ENCODE measurements at places on chromosomes 1 and 21.

GRCh38 chr1:70044832-70045231, 160.5 kb downstream of the LRRC40 start:
- DNase-seq, result no peak

- no peak for DNase-seq
Observed at GRCh38 chr21:43850728-43851295, 14.2 kb upstream of the AGPAT3 start.

DNA sequence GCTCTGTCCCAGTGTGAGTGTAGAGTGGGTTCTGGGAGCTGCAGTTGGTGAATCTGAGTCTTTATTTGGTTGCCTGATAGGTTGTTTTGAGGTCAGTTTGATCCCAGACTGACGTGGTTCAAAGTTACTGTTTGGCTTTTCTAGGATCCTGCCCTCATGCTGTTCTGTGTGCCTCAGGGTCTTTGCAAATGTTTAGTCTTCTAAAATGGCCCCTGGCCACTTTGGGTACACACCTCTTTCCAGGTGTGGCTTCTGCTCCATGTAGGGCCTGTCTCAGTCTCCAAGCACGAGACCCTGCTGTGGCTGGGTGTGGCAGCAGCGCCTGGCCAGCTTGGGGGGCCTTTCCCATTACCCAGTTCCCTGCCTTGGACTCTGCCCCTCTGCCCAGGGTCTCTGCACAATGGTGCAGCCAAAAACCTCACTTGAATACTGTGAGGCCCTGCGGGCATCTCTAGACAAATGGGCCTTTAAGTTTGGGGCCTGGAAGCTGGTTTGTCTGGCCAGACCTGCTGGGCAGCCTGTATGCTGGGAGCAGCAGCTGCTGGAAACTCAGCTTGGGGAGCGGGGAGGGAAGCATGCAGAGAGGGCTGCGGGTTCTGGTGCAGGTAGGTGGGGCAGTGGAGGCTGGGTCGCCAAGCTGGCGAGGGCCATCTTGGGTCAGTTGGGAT, 5.6 kb downstream of the PTPRF start:
- no peak for DNase-seq

- DNase-seq, result no peak
Observed at GRCh38 chr1:1621173-1622009, 6.1 kb downstream of the MIB2 start.

- peak; percentile 93 for DNase-seq
Observed at GRCh38 chr1:28642847-28643635, at the start of gene TAF12. Gene TAF12 (minus strand): TSS chr1:28643067. CDS start chr1:28622081, 20,986 bp downstream.

DNA sequence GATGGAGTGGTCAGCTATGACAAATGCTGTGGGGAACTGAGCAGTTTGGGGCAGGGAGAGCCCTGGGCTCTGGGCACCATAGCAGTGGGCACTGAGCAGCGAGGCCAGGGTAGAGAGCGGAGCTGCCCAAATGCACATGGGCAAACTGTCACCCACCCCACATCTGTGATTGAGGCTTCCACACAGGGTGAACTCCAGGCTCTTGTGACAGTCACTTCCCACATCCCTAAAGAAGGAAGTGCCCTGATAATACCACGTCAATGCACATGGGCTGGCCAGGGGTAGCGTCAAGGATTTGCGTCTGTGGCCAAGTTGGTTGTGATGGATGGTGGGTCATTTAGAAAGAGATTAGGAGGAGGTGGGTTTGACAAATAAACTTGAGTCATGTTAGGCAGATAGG, 2.6 kb upstream of the GUCA2B start:
- DNase-seq, result no peak

DNA sequence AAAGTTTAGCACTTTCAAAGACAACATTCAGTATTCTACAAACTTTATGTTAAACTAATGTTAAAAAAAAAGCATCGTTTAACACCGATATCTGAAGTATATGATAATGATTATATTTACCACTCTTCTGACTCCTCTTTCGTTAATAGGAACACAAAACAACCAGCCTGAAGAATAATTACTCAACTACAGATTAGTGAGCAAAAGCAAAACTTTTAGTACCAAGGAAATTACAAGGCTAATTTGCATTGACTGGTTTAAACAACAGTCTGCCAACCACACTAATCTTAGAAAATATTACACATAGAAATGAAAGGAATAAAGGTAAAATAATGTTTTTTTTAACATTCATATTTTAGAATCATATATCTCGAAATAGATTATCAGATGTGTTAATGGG, 500.7 kb downstream of the LMO4 start:
- no peak for DNase-seq

DNA sequence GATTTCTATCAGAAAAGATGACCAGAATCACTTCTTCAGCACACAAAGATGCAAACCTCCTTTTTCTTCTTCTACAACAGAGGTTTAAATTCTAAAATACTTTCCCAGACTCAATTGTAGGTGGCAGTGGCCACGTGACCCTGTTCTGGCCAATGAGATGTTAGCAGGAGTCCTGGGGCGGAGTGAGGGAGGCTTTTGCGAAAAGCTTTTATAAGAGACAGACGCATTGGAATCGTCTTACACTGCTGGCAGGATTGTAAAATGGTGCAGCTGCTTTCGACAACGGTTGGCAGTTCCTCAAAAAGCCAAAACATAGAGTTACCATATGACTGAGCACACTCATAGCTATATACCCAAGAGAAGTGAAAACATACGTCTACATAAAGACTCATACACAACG, 87.0 kb upstream of the MAGI3 start:
- DNase-seq, result no peak

DNA sequence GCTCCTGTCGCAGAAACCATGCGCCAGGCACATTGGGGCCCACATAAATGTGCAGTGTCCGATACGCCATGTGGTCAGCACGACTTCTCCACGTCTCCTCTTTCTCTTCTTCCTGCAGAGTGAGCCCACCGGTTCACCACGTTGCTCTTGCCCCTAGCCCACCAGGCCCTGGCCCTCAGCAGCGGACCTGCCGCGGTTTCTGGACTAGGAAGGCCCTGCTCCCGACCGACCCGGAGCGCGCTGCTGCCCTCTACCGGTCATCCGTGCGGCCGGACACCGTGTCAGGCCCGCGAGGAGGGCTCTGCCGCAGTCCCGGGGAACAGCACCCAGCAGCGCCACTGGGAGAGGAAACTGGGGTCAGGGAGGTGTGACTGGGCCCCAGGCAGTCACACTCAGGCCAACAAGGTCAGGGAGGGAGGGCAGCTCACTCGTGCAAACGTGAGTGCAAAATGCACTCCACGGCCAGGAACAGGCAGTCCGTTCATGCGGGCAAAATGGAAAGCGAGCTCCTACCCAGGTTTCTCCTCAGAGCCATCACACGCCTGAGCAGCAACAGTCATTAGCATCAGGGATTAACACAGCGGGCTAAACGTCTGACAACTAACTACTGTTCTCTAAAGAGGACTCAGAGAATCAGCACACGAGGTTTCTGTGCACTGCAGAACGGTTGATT, 13.7 kb downstream of the TLR5 start:
- peak; percentile 86 for DNase-seq

- no peak for DNase-seq
Observed at GRCh38 chr21:29487154-29487553, 188.4 kb downstream of the BACH1 start.

- no peak for DNase-seq
Observed at GRCh38 chr1:209743145-209743482, 12.7 kb upstream of the TRAF3IP3 start.

DNA sequence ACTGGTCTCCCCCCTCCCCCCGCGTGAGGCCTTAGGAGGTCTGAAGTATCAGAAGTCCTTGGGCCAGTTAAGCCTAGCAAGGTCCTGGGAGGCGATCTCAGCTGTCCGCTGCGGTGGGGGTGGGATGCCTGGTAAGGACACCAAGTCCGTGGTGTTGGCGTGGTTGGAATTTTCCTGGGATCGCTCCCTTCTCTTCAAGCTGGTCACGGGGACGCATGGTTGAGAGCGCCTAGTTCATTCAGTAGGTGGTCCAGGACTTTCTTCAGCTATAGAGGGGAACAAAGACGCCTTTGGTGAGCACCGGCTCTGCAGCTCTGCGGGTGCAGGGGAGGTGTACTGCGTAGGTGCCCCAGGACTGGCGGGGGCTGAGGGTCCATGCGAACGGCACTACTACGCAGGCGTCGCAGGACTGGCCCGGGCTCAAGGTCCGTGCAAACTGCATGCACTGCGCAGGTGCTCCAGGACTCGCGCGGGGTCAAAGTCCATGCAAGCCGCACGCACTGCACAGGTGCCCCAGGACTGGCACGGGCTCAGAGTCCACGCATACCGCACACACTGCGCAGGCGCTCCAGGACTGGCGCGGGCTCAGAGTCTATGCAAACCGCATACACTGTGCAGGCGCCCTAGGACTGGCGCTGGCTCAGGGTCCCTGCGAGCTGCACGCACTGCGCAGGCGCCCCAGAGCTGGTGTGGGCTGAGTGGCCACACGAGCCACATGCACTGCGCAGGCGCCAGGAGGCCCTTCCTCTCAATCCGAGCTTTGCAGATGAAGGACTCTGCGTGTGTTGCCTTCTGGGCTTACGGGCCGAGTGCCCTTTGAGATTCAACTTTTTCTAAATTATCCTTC, 36.6 kb upstream of the HMGN1 start:
- DNase-seq, result peak; percentile 90

DNA sequence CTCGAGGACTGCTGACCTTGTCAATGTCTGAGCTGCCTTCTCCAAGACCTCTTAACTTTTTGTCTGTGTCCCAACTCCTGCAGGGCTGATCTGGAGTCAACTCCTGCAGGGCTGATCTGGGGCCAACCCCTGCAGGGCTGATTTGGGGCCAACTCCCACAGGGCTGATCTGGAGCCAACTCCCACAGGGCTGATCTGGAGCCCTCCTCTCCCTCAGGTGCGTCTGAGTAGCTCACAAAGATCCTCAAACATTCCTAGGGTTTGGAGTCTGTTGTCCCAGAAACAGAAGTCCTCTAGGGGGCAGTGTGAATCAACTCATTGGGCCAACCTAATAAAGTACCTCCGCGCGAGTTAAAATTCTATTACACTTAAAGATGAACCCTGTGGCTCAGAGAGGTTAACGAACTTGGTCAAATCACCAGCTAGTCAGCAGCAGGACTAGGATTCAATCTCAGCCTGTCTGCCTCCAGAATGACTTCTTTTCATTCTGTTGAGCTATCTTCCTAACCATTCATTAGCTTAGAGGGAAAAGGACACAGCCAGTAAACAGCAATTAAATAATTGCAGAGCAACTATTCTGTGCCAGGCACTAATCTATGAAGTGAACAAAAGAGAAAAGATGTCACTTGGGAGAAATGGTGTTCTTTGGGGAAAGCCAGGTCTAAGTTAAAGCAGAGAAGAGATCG, 17.2 kb upstream of the RLF start:
- DNase-seq, result no peak

DNA sequence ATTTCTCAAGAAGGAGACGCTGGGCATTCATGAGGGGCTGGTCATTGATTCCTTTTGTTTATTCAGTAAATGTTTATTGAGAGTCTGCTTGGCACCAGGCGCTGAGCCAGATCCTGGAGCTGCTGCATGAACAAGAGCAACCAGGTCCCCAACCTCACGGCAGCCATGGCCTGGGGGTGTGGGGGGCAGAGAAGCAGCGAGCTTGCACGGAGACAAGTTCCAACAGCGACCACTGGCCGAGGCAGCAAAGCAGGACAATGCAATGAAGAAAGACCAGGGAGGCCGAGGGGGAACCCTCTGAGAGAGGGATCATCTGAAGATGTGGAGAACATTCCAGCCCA, 7.5 kb downstream of the KCNAB2 start:
- DNase-seq, result no peak

DNA sequence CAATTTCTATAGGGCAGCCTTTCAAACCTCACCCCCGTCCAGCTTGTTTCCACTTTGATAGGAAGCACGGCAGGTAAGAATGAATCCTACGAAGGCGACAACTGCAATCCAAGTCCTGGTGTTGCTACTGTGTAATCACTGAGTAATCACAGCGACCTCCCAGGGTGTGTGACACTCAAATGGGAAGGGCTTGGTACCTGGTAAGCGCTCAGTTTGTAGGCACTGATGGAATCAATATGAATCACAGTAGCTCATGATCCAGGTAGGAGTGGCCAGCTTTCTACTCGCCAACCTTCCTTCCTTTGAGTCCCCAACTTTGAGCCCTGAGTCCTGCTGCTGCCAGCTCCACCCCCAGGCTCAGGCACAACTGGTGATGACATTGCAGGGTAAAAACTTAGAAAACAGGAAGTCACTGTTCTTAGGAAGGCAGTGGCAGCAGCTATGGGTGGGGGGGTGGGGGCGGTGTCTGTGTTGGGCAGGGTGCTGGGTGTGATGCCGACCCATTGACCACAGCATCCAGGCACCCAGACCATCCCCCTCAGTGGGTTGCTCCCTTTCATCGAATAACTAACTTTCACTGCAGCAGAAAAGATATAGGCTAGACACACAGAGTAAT, 70.7 kb downstream of the CD247 start:
- DNase-seq, result peak; percentile 66

DNA sequence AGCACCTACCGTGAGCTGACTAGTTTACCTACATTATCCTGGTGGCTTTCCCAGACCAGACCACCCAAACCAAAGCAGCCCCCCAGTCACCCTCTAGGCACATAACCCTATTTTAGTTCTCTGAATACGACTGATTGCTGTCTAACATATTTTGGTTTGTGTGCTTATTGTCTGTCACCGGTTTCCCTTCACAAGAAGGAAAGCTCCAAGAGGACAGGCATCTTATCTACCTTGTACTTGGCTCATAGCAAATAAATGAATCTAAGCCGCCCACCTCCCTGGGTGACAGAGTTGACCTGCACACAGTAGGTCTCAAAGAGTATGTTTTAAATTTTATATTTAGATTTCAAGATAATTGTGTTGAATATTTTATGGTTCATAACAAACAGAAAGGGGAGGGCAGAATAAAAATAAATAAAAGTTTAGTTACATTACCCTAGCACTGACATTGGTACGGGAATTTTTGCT, 904 bp upstream of the PRDX6 start:
- no peak for DNase-seq

DNA sequence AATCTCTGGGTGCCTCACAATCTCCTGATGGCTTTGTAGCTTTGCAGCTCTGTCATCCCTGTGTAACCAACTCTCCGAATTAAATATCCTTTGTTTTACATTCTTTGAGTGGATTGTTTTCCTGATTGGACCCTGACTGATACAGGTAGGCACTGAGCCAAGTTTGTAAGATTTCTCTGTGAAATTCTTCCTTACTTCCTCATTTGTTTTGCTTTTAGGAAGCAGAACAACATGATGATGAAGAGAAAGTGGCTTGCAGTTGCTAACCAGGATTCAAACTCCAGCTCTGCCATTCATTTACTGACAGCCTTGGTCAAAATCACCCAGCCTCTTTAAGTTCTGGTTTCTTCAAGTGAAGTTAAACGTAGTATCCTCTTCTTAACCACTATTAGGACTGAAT, 452.3 kb downstream of the OMA1 start:
- no peak for DNase-seq

DNA sequence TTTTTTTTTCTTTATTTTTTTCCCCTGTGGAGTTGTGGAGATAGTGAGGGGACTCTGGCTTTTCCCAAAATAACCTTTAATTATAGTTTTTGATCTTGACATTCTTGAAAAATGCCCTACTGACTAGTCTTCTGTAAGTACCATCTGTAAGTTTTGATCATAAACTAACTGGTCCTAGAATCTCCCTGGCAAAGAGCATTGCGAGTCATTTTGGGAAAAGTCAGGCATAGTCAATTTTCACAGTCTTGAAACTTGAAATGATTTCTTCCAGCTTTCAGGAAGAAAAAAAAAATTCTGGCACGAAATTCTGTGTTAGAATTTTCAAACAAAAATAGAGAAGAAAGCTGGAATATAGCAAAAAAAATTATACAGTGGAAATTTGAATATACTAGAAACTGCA, 181.2 kb upstream of the SNX7 start:
- DNase-seq, result no peak

GRCh38 chr1:224211206-224211962, 28.3 kb downstream of the DEGS1 start:
- DNase-seq, result no peak

Measured in lower lobe of right lung (tissue), 2 donors.